ENCODE measurements at places on chromosomes 7 and 10.
A peak's percentile ranks its signal among the peaks of the same experiment; 100 is the strongest.

DNA sequence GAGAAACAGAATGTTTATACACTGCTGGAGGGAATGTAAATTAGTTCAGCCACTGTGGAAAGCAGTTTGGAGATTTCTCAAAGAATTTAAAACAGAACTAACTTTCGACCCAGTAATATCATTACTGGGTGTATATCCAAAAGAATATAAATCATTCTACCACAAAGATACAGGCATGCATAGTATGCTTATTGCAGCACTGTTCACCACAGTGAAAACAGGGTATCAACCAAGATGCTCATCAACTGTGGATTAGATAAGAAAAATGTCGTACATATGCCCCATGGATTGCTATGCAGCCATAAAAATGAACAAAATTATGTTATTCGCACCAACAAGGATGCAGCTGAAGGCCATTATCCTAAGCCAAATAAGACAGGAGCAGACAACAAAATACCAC lies 343.1 kb upstream of the KCND2 start:
- peaks cover 36% of the 10 kb centered on the region for H3K27me3 ChIP-seq
- no peak overlapping the region for H3K27ac ChIP-seq
- H3K4me1 ChIP-seq, result no peaks in the 10 kb centered on the region
- DNase-seq, result no peak

DNA sequence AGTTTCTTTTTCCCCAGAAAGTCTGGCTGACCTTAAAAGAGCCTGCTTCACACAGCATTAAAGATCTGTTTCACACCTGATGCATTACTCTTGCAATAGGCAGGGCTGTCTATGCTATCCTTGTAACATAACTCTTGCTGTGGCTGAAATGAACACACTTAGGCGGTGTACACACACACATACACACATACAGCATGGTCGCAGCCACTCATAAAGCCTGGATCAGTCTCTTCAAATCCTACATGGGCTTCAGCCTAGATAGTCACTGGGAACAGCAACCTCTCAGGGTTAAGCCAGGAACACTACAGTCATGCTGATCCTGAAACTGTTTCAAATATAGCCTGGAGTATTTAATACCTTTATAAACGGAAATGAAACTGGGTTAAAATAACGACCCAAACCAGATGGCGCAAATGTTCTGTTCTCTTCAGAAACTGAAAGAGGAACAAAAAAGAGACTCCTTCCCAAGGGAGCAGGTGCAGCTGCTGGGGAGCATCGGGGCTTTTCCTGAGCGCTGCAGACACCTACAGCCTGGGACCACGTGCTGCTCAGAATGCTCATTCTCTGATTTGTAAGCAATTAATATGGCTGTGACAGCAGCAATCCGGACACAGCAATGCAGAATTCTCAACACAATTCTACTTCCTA lies 61.0 kb upstream of the SFMBT2 start:
- H3K4me1 ChIP-seq, result no peaks in the 10 kb centered on the region
- no peak overlapping the region for H3K27ac ChIP-seq
- H3K4me3 ChIP-seq, result no peak overlapping the region
- DNase-seq, result no peak

GRCh38 chr7:132002343-132002968 lies 446.0 kb upstream of the PODXL start:
- no peaks in the 10 kb centered on the region for H3K36me3 ChIP-seq
- peaks cover 4% of the 10 kb centered on the region for H3K27me3 ChIP-seq
- DNase-seq, result peak; percentile 4
- H3K4me1 ChIP-seq, result no peaks in the 10 kb centered on the region
- no peak overlapping the region for H3K4me3 ChIP-seq

DNA sequence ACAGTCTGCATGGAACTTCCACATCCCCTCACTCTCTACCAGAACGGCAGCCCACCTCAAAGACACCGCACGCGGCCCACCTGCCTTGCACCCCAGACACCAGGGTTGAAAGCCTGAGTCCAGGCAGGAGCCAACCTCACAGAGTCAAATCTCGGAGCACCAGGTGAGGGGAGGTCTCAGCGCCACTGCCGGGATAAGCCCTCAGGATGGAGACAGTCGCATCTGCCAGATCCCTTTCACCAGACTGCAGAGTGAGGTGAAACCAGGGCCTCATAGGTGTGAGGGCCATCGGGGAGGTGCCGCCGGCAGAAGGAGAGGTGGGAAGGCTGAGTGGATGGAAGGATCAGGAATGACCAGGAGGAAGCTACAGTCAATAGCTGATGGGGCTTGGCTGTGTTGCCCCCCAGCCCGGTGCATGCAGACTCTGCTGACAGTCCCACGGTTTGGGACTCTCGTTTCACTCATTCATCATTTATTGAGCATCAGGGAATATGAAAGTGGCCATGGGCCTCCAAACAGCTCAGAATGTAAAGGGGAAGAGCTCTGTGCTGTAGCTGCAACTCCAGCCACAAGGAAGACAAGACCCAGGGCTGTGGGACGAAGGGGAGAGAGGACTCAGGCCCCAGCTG lies 315.0 kb downstream of the PTPRN2 start:
- H3K27me3 ChIP-seq, result no peaks in the 10 kb centered on the region
- H3K4me1 ChIP-seq, result no peaks in the 10 kb centered on the region
- no peak overlapping the region for H3K4me3 ChIP-seq
- H3K27ac ChIP-seq, result no peak overlapping the region

DNA sequence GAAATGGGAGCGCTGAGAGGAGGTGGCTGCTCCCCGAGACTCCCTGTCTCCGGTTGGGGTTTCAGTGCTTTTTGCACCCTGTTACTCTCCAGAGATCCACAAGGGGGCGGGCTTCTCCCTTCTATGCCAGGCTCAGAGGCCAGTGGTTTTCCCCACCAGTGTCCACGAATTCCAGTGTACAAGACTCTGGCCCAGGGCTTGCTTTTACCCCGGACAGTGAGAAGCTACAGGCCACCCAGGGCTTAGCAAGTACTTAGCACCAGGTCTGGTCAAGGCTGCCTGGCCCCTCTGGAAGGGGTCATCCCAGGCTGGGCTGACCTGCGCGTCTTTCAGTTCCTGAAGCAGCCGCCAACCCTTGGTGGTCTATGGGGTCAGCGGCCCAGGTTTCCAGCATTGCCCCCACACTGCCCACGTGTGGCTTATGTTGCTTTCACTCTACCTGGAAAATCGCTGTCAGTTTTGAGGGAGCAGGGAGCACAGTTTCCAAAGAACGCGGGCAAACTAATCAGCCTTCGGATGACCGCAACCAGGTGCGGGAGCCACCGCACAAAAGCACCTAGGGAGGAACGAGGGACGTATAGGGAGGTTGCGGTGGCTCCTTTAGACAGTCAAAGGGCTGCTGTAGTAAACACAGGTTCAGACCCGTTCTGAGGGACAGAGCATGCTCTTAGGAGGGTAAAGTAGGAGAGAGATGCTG lies 6.8 kb downstream of the CYP26A1 start:
- peak; percentile 57 for DNase-seq
- H3K4me1 ChIP-seq, result peaks cover 5% of the 10 kb centered on the region
- H3K27ac ChIP-seq, result peak overlapping the region; percentile 72
- peaks cover 17% of the 10 kb centered on the region for H3K27me3 ChIP-seq
- no peaks in the 10 kb centered on the region for H3K36me3 ChIP-seq

All from MCF 10A (cell line).